ENCODE measurements at places on chromosomes 1 and 21. TPM values are rescaled to one million over a fixed set of nuclear protein-coding genes. Genes with fewer than 3 reads are reported as not detected.
A peak's percentile ranks its signal among the peaks of the same experiment; 100 is the strongest.

Gene LIN28A
- total RNA-seq, result 1,467 TPM

Gene SPRR2B
- total RNA-seq, result not detected

Gene ICOSLG
- total RNA-seq, result 6.7 TPM

Gene NBPF4
- total RNA-seq, result not detected

Gene HJV
- total RNA-seq, result 0.32 TPM

Gene IL19
- total RNA-seq, result not detected

Gene OR2L5
- total RNA-seq, result not detected

DNA sequence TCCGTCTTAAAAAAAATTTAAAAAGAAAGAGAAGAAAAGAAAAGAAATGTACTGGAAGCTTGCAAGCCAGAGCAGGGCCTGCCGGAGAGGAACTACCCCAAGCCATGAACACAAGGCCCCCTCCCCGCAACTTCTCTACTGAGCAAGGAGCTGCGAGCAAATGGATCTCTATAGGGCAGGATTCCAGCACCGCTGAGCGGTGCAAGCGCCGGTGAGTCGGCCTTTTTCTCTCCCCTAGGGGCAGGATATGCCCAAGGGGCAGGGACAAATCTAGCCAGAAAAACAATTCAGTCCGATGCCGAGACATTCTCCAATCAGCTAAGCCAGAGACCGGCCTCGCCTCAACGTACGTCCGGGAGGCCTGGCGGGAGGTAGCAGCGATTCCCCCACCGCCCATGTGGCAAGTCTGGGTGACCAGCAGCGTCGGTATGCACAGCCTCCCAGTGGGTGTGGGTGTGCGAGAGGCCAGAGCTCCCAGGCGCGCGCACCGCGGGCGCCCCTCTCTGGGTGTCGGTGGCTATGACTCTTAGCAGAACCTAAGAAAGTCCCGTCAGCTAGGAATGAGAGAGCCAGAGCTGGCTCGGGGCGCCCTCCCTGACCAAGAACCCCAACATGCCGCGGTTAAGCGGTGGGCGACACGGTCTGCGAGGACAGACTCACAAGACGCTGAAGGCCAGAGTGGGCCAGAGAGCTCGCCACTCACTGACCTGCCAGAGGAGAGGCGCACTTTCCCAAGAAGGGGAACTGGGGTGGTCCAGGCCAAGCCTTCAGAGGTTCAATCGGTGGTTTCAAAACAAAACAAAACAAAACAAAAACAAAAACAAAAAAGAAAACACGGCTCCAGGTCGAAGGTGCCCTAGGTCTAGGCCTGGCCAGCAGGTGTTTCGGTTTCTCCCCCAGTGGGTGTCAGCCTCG, 1.9 kb downstream of the CSMD2 start:
- DNase-seq, result peak; percentile 87

DNA sequence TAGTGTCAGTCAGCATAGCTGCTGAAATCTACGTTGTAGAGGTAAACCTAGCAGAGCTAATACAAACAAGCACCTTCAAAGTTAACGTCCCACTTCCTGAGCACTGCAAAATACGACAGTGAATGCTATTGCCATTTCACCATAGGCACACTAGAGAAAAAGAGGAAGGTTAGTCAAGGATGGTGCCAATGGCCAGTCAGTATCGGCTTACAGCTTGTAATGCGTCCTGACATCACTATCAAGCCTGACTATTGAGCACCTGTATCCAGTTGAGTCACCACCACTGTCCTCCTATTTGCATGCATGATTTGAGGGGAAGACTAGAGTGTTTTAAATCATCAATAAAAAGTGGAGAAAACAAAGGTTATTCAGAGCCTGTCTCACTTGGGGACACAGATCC, 34.4 kb downstream of the NUCKS1 start:
- DNase-seq, result no peak

- DNase-seq, result no peak
These were observed 12.4 kb downstream of the ATP1A2 start for GRCh38 chr1:160127865-160128523.

- no peak for DNase-seq
These were observed 18.8 kb downstream of the RAP1GAP start for GRCh38 chr1:21650400-21650799.

- DNase-seq, result no peak
These were observed 38.4 kb downstream of the WARS2 start for GRCh38 chr1:119102051-119102450.

- DNase-seq, result no peak
These were observed 8.0 kb upstream of the RNPC3 start for GRCh38 chr1:103517380-103518047.

- no peak for DNase-seq
These were observed 8.2 kb upstream of the FMOD start for GRCh38 chr1:203359010-203359571.

DNA sequence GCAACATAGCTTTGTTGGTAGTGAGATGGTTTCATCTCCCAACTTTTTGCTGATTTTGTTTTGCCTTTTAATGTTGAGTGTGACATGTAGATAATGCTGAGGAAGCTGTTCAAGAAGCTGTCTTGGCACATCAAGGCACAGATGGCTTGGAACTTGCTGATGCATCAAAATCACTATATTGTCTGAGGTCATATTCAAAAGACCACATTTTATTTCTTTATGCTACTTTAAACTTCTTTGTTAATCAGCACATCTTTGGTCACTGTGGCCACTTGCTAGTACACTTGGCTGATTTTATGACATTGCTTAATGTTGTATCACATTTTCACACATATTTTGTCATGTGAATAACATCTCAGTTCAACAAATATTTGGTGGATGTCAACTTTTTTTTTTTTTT, 87.1 kb upstream of the BCL10 start:
- DNase-seq, result no peak

DNA sequence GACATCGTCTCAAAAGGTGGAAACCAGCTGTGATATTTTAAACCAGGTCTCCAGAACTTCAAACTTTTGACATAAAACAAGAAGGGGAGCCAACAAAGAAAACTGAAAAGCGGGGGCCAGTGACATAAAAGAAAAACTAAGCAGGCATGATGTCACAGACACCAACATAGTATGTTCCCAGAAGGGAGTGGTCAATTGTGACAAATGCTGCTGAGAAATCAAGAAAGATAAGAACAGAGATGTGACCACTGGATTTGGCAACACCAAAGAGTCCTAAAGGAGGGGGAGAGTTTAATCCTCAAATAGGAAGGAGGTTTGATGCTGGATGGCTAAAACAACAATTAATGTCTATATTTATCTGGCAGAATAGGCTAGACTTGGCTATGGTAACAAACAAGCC, 2.3 kb upstream of the RNF19B start:
- no peak for DNase-seq

DNA sequence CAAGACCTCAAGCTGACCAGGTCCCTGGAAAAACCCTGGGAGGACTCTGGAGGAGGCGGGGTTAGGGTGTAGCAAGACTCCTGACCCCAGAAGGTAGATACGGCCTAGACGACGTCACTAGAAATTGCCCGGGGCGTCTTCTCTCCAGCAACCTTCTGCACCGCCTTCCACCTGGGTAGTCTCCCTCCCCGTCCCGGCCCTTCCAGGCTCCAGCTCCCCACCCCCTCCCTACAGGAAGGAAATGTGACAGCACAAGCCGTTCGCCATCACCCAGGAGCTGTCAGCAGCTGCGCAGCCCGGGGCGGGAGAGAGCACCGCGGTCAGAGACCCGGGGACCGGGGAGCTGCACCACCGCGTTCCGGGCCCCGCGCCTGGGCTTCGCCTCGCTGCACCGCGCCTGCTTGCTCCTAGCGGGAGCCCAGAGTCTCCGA, 20.0 kb downstream of the SERTAD4 start:
- DNase-seq, result peak; percentile 77

DNA sequence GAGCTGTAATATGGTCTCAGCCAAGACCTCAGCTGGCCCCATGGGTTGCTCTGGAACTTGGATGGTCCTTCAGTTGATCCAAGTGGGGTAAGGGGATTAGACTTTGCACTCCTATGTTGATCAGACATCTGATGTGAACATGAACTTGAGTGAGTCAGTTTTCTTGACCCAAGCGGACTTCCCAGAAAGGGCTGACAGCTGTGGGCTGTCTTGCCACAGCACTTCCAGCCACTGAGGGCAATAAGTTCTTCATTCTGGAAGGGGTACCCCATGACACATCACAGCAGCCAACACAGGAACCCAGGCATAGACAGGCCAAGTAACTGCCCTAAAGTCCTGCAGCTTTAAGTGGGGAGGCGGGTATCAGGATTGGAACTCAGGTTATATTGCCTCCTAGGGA, 93.9 kb upstream of the USP24 start:
- DNase-seq, result no peak

DNA sequence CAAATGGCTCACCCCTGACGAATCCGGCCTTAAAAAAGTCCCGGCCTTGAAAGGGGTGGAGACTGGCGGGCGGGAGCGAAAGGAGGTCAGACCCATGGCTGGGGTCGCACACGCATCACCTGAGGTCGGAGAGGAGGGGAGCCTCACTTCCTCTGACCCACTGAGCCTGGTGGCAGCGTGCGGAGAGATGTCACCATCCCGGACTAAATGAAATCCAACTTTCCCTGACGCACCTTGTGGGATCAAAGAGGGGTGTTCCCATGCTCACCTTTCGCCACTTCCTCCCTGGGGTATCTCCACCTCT, 709 bp upstream of the SLC41A1 start:
- DNase-seq, result no peak

DNA sequence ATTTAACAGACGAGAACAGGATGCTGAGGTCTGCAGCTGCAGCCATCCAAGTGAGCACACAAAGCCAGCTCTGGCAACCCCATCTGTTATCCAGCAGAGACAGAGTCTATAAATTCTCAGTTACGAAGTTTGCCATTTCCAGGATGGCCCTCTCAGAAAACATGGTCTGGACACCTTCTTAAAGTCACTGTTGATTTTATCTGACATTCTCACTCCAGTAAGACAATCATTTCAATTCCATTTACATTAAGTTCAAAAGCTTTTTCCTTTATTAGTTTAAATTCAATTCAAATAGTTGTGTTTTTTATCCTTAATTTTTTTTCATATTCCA, 125.5 kb downstream of the DMRTB1 start:
- DNase-seq, result no peak

DNA sequence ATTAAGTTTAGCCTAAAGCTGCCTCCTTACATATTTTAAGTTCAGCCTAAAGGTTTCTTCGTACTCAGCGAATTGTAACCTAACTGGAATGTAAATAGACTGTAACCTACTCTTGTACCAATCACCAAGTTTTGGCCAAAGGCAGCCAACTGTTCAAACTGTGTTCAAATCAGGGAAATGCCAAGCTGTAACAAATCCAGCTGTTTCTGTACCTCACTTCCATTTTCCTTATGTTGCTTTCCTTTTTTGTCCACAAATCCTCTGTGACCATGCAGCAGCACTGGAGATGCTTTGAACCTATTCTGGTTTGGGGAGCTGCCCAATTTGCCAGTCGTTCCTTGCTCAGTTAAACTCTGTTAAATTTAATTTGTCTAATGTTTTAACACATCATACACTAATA, 3.2 kb upstream of the APOBEC4 start:
- DNase-seq, result no peak

DNA sequence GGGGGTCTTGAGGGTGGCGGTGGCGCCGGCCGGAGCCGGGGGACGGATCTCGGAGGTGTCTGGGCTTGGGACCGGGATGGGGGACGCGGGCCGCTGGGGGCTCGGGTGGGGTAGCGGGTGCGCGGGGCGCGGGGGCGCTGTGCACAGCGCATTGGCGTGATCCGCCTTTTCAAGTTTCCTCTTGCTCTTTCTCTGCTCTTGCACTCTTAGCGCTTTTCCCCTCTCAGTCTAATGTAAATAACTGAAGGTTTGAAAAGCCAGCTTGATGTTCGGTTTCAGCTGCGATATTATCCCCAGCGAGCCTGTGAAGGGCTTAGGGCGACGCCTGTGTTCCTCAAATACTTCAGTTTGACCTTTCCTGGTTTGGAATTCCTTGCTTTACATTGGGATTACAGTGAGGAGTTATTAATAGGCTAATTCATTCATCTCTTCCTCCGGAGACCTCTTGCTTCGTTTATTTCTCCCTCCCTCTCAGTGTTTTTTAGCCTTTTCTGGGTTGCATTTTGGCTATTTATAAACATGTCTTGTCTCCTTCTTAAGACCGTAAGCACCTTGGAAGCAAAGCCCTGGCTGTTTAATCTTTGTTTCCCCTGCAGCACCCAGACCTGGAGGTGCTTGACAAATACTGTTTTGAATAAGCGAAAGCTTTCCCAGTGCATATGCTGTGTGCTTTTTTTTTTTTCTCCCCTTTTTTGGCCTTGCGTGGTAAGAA, 693 bp downstream of the RAB4A start:
- DNase-seq, result no peak

DNA sequence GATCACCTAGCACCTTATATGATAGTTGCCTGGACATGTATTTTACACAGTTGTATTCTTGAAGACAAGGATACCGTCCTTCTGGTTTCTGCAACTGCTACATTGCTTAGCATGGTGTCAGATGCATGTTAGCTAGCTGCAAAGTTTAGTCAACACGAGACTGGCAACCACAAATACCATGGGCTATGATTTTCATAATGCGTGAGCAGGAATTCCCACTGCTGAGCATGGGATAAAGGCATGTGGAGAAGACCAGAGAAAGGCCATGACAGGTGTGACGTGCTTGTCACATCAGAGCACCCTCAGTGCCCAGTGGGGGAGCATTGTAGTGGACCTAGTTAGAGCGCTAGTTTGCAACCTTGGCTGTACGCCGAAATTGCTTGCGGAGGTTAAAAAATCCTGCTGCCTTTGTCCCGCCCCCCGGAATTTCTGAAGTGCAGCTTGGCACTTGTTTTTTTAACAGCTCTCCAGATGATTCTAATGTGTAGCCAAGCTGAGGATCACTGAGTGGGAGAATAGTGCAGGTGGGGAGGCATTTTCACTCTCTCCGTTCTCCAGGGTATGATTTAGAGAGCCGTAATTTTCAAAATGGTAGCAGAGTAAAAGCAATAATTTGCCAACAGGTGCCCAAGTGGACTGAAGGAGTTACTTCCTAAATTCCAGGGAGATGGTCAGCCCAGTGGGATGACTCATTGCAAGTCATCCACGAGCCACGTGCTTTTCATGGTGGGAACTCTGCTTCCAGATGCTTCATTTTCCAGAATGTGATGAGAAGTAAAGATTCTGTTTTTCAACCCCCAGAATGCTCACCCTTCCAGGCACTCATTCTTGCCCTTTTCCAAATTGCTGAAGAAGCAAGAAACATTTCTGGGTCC, 81.0 kb downstream of the CNIH3 start:
- DNase-seq, result no peak

DNA sequence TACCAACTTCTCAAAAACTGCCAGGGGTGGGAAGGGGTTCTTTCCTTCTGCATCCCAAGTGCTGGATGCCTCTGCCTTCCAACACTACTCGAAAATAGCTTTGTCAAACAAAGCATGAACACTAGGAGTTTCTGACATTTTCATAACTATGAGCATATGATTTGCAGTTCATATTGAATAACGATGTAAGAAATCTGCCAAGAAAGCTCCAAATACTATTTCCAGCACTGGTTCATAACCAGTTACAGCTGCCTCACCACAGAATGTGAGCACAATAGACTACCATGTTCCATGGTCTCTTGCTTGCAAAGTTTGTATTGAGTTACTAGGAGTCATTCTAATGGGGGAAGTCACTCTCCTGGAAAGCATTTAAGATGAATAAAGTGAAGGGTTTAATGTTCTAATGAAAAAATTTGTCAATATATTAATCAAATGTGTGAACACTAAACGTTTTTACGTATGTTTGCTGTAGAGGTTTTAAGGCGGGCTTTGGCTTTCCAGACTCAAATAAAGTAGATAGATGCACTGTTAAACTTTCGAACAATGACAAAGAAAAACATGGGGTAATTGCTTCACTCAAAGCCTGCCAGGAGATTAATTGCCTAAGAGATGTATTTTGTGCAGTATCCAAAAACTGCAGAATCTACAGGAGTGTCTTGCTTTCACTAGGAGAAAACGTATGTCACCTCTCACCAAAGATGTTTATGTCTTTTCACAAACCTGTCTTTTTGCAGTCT, 78.6 kb upstream of the UBE2U start:
- no peak for DNase-seq
